ENCODE measurements at places on chromosomes 1 and 21. TPM values are rescaled to one million over a fixed set of nuclear protein-coding genes. Genes with fewer than 3 reads are reported as not detected.

- DNase-seq, result no peak
- no peaks in the 10 kb centered on the region for H3K36me3 ChIP-seq
- H3K4me1 ChIP-seq, result peaks cover 43% of the 10 kb centered on the region
- no peaks in the 10 kb centered on the region for H3K27me3 ChIP-seq
Observed at GRCh38 chr1:23563003-23563402, 3.7 kb upstream of the ID3 start.

DNA sequence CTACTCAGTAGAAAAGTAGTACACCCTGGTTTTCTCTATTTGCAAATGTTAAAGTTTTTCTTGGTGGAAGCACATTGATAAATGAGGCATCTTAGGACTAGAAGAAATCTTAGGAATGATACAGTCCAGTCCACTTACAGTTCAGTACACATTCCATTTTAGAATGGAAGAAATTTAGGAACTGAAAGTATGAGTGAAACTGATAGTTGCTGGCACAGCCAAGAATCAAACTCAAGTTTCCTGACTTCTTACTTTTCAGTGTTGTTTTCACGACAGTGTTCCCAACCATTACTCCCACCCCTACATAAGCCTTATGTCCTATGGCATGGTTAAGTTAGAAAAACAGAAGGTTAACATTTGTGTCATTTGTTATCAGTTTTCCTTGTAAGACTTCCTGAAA, 258.5 kb downstream of the BACH1 start:
- H3K27ac ChIP-seq, result no peak overlapping the region
- H3K4me1 ChIP-seq, result no peaks in the 10 kb centered on the region
- no peak overlapping the region for H3K4me3 ChIP-seq
- no peaks in the 10 kb centered on the region for H3K36me3 ChIP-seq

- no peak overlapping the region for H3K4me3 ChIP-seq
- no peaks in the 10 kb centered on the region for H3K36me3 ChIP-seq
- H3K4me1 ChIP-seq, result no peaks in the 10 kb centered on the region
- no peak for DNase-seq
- H3K27me3 ChIP-seq, result no peaks in the 10 kb centered on the region
Observed at GRCh38 chr21:16563795-16564194, 834.0 kb downstream of the USP25 start.

GRCh38 chr1:18955441-18956192, 859 bp downstream of the IFFO2 start:
- H3K27me3 ChIP-seq, result peaks cover 11% of the 10 kb centered on the region
- no peaks in the 10 kb centered on the region for H3K36me3 ChIP-seq
- no peak overlapping the region for H3K27ac ChIP-seq
- peak overlapping the region; percentile 92 for H3K4me3 ChIP-seq
- H3K4me1 ChIP-seq, result peaks cover 17% of the 10 kb centered on the region

- H3K27ac ChIP-seq, result peak overlapping the region; percentile 41
- H3K4me1 ChIP-seq, result peaks cover 46% of the 10 kb centered on the region
- H3K36me3 ChIP-seq, result no peaks in the 10 kb centered on the region
- peak; percentile 62 for DNase-seq
- H3K27me3 ChIP-seq, result no peaks in the 10 kb centered on the region
Observed at GRCh38 chr1:202088206-202088605, 34.5 kb upstream of the GPR37L1 start.

DNA sequence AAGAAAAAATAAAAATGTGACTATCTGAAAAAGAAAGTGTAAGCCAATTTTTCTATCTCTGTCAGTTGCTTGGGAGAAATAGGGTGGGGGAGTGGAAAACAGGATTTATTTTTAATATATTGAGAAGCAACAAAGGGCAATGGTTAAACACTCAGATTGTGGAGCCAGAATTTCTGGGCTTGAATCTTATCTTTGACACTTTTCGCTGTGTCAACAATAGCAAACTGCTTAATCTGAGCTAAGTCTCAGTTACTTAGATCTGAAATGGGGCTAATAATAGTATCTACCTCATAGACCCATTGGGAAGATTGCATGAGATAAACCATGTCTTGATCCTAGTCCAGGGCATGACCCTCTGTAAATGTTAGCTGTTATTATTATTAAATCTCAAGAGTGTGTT, 468.1 kb downstream of the ADGRL2 start:
- H3K27me3 ChIP-seq, result no peaks in the 10 kb centered on the region
- H3K27ac ChIP-seq, result no peak overlapping the region
- H3K4me3 ChIP-seq, result no peak overlapping the region
- no peak for DNase-seq
- no peaks in the 10 kb centered on the region for H3K36me3 ChIP-seq

GRCh38 chr1:109396871-109397580, 692 bp downstream of the SORT1 start:
- no peaks in the 10 kb centered on the region for H3K27me3 ChIP-seq
- H3K4me3 ChIP-seq, result peak overlapping the region; percentile 46
- no peak for DNase-seq
- peak overlapping the region; percentile 24 for H3K27ac ChIP-seq
- peaks cover 28% of the 10 kb centered on the region for H3K4me1 ChIP-seq
- H3K36me3 ChIP-seq, result no peaks in the 10 kb centered on the region

DNA sequence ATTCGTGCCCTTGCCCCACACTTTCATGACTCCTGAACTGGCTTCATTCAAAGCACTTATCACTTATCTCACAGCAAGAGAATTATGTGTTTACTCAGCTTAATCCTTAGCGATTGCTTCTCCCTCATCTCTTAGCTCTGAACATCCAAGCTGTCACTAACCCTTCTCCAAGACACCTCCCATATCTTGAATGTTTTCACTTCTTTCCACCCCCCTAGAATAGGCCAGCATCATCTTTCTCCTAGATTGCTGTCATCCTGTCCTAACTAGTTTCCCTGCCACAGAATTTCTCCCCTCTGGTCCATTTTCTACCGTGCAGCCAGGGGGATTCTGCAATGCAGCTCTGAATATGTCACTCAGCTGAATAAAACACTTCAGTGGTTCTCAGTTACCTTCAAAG, 68.6 kb upstream of the SPATA6 start:
- peaks cover 44% of the 10 kb centered on the region for H3K27me3 ChIP-seq
- no peak overlapping the region for H3K4me3 ChIP-seq
- no peaks in the 10 kb centered on the region for H3K4me1 ChIP-seq
- no peak for DNase-seq
- no peak overlapping the region for H3K27ac ChIP-seq
- H3K36me3 ChIP-seq, result no peaks in the 10 kb centered on the region

DNA sequence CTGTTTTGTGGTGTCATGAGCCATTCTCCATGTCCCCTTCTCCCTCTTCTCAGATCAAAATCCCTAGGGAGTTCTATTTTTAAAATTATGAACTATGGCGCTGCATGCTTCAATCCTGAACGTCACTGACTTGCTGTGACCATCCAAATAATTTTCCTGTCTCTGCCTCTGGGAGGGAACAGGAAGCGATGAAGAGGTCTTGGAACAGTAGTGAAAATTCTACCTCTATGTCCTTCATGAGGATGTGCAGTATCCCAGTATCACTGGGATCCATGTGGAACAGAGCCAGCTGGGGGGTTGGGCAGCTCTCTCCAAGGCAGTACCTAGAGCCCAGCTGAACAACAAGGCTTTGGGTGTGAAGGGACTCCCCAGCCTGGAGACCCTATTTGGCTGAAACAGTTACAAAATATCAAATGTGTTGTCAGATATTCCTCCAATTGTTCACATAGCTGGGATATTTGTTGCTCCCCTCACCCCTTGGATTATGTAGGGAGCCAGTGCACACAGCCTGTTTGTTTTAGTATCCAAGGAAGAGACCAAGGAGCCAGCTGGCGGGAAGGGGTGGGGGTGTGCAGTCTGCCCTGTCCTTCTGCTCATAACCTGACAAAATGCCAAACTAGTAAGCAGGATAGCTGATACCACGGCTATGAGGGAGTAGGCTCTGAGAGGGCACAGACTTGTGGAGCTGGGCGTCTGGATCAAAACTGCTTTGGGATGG, 7.6 kb downstream of the DCLRE1B start:
- H3K36me3 ChIP-seq, result no peaks in the 10 kb centered on the region
- peak; percentile 16 for DNase-seq
- no peaks in the 10 kb centered on the region for H3K27me3 ChIP-seq
- H3K27ac ChIP-seq, result no peak overlapping the region

GRCh38 chr21:44934797-44935532, 4.9 kb upstream of the SLX9 start:
- H3K4me3 ChIP-seq, result no peak overlapping the region
- peaks cover 18% of the 10 kb centered on the region for H3K4me1 ChIP-seq
- H3K27ac ChIP-seq, result no peak overlapping the region
- no peak for DNase-seq
- peaks cover 37% of the 10 kb centered on the region for H3K27me3 ChIP-seq

DNA sequence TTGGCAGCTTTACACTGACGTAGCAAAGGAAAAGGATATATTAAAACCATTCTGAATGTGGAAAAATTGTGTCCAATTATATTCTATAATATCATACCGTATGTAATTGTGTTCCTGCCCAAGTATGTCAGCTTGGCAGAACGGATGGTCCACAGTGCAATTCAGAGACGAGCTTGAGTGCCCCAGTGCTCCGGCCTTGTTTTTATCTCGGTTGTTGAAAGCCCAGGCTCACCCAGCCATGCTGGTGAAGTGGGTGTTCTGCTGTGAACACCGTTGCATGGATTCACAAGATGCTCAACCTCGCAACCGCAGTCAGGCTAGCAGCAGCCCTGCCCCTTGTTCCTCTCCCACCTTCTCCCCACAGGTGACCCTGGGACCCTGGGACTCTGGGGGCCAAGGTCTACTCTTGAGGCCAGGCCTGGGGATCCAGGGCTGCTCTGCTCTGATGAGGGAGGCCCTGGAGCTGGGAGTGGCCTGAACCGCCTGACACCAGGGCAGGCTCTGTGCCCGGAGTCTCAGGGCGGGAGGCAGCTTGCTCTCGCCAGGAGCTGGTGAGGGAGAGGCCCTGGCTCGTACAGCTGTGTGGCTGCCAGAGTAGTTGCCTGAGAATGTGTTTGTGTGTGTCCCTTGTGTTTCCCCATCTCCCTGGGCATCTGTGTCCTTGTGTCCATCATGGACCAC, 11.2 kb downstream of the PTPRF start:
- H3K4me1 ChIP-seq, result peaks cover 52% of the 10 kb centered on the region
- H3K4me3 ChIP-seq, result no peak overlapping the region
- peak overlapping the region; percentile 62 for H3K27ac ChIP-seq
- peak; percentile 58 for DNase-seq

The CIART gene
- 1.8 TPM for total RNA-seq

The TENT5C gene
- 4.1 TPM for total RNA-seq

The NT5C1A gene
- total RNA-seq, result 2.1 TPM

The ANKRD35 gene
- total RNA-seq, result 0.76 TPM

The DEPDC1 gene
- total RNA-seq, result 4.0 TPM

The OR2L13 gene
- not detected for total RNA-seq

The DNASE2B gene
- 0.68 TPM for total RNA-seq

The CD2 gene
- total RNA-seq, result 0.08 TPM

All from hepatocyte (in vitro differentiated cells).